ENCODE measurements at places on chromosomes 2 and 18.

GRCh38 chr2:88828397-88829137, 137.1 kb downstream of the RPIA start:
- DNase-seq, result no peak

DNA sequence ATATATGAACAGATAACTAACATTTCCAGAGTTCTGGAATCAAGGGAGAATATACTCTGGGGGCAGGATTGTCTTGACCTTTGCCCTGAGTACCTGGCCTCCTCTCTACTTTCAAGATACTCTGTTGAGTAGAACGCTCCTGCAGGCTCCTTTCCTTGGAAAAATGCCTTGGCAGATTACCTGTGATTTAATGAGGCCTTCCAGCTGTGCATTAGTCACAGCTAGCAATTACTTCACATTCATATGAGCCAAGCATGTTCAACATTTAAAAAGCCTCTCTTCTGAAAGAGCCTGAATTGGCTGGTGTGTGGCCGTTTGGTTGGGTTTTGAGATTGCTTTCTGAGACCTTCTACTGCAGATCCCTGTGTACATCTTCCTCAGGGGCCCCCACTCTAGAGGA, 142.2 kb downstream of the PLCL1 start:
- DNase-seq, result no peak

GRCh38 chr2:212364112-212364985, 174.3 kb downstream of the ERBB4 start:
- DNase-seq, result no peak

- no peak for DNase-seq
Measured at GRCh38 chr2:38720613-38721241, 30.4 kb downstream of the SRSF7 start.

- no peak for DNase-seq
Measured at GRCh38 chr18:76619621-76620315, 124.7 kb upstream of the ZNF516 start.

- DNase-seq, result no peak
Measured at GRCh38 chr2:55986001-55986400, 62.4 kb upstream of the EFEMP1 start.

GRCh38 chr2:32522770-32523169, 105.1 kb upstream of the TTC27 start:
- no peak for DNase-seq

DNA sequence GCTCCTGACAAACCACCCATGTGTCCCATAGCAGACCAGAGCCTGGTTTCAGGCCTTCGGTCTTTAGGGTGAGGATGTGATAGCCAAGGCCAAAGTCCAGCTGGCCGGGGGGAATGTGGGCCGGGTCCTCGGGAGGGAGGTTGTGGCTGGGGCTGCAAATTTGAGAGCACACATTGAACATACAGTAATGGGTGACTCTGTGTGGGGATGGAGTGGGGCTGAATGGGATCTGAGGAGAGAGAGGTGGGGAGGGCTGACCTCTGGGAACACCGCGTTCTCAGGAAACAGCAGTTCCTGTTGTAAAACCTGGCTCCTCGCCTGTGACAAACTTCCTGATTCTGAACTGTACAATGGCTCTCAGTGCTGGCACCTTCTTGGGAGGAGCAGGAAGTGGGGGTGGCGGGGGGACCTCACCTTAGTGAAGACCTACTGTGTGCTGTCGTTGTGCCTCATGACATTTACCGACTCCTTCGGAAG, 48.8 kb downstream of the MCFD2 start:
- DNase-seq, result no peak

DNA sequence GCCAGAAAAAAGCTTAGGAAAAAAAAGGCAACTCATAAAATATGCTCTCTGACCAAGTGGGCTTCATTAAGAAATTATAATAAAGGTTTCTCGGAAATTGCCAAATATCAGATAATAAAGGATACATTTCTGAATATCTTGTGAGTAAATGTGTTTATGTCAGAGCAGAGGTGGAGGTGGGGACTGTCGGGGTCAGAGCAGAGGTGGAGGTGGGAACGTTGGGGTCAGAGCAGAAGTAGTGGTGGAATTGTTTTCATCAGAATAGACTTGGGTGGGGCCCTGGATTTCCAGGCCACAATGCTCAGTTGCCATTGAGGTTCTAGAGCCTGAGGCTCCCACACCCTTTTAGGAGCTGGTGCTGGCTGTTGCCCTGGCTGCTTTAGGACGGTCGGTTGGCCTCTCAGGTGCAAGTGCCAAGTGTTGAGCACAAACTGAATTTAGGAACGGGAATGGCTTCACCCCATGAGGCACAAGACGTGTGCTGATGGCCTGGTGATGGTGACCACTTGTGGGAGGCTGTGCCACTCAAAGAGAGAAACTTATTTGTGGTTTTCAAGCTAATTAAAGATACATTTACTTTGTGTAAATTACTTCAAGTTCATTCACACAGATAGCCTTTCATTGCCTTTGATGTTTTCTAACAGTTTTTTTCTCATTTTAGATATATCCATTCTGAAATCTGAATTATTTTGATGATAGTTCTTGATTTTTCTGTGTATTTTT, 131.5 kb downstream of the ATP9B start:
- DNase-seq, result peak; percentile 37

GRCh38 chr18:75074196-75075015, 134.5 kb downstream of the PTGR3 start:
- DNase-seq, result no peak

- no peak for DNase-seq
Measured at GRCh38 chr2:152537081-152537651, 180.1 kb downstream of the PRPF40A start.

DNA sequence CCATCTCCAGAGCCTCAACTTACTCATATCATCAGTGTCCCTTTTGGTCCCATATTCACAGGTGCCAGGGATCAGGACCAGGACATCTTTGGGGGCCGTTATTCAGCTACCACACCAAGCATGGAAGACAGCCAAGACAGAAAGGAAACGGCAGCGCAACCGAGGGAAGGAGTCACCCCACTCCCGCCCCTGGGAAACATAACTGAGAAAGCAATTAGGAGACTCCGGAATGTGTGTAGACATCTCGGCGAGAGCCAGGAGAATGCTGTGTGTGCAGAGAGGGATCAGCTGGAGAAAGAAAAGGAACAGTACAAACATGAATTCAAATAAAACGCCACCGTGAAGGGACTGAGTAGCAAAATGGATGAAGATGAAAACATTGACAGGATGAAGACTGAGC, 13.4 kb upstream of the BOK start:
- DNase-seq, result no peak

- peak; percentile 48 for DNase-seq
Measured at GRCh38 chr2:106142683-106143082, 51.4 kb downstream of the UXS1 start.

- no peak for DNase-seq
Measured at GRCh38 chr18:5451150-5451549, 92.6 kb downstream of the EPB41L3 start.

- no peak for DNase-seq
Measured at GRCh38 chr18:74114116-74114515, 33.5 kb downstream of the FBXO15 start.

- DNase-seq, result no peak
Measured at GRCh38 chr2:182259629-182260150, 167.1 kb downstream of the PDE1A start.

DNA sequence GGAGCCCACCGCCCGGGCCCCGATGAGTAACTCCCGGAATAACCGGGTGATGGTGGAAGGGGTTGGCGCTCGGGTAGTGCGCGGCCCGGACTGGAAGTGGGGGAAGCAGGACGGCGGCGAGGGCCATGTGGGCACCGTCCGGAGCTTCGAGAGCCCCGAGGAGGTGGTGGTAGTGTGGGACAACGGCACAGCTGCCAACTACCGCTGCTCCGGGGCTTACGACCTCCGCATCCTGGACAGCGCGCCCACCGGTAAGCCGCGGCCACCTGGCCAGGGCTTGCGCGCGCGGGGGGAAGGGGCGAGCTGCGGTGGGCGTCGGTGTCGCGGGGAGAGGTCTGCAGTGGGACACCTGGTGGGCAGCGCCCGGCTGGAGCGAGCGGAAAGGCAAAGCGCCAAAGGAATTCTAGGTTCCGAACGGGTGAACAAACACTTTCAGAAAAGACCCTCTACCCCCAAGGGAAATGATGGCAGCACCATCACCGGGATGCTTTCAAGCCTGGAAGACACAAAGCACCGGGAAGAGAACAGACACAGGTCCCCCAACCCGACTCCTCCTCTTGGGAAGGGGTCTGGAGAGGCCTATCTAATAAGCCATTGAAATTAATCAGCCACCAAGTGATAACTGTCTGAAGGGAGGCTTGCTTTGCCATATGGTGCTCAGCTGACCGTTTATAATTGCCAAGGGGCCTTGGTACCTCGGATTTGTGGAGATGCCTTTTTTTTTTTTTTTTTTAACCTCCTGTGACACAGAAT, 1.1 kb downstream of the MIB1 start:
- DNase-seq, result no peak

DNA sequence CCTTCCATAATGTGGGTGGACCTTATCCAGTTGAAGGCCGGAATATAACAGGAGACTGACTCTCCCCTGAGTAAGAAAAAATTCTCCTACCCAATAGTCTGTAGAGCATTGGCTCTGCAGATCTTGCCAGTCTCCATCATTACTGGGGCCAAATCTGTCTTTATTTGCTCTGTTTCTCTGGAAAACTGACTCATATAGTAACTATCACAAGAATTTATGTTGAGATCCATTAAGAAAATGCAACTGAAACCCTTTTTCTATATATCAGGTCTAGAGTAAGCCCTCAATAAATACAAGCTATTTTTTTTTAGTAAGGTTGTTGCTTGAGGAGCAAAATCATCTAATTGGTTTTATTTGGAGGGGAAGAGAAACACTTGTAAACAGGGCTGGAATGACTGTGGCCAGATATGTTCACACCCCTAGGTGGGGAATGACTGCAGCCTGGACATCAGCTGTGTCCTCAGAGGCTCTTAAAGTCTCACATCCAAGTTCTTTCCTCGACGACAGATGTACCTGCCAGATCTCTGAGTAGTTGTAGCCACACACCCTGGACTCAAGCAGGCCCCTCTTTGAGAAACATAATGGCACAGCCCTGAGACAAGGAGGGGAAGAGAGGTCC, 339.7 kb downstream of the TNS1 start:
- DNase-seq, result no peak

GRCh38 chr2:11344956-11345677, 681 bp upstream of the ROCK2 start:
- no peak for DNase-seq

- DNase-seq, result no peak
Measured at GRCh38 chr2:49265471-49265870, 111.2 kb upstream of the FSHR start.

GRCh38 chr18:3139406-3139805, 80.4 kb downstream of the MYOM1 start:
- DNase-seq, result no peak

- DNase-seq, result no peak
Measured at GRCh38 chr2:23427976-23428375, 43.0 kb downstream of the KLHL29 start.

GRCh38 chr2:173851141-173851641, 114.0 kb downstream of the SP3 start:
- no peak for DNase-seq

GRCh38 chr18:79755496-79756142, 42.1 kb upstream of the KCNG2 start:
- DNase-seq, result no peak

DNA sequence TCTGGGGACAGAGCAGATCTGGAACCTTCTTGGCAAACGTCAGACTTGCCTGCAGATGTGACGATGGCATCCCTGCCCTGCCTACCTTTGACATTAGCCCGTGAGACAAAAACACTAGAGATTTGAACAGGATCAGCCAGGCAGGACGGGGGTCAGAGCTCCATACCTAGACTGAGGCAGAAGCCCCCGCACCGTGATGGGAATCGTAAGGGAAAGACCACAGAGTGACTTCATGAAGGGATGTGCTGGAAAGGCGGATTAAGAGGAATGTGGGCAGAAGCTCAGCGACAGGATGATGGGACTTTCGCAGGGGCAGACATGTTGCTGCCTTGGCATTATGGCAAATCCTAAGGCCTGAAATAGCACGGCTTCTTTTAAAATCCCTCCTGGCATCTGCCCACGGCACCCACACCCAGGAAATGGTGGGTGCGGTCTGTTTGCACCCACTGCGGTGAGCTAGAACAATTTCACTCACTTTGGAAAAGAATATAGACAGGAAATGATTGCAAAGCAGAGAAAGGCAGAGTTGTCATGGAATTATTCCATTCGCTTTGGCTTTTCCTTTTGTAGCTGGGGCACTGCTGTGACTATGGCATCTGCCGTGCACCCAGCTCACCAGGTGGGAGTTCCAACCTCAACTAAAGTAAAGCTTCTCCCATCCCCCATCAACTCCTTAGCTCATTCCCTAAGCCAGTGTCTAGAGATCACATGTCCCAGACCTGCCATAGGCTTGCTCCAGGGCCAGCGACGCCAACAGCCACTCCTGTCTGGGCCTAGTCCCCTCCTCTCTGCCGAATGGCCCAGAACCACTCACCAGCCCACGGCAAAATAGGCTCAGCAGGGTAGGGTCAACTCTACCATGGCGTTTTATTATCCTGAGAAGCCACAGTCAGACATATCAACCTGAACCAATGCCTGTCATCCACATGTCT, 112.7 kb upstream of the NPAS2 start:
- no peak for DNase-seq

DNA sequence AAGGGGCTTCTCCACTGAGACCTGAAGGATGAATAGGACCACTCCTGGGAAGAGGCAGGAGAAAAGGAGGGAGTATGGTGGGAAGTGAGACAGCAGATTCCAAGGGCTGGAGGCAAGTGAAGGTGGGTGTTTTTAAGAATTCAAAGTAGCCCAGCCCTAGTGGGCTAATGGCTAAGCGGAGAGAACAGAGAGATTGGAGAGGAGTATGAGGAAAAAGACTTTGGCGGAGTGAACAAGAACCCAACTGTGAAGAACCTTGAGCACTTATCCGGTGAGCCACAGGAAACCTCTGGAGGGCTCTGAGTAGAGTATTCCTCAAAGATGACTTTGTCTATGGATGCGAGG, 142.6 kb downstream of the COPS8 start:
- no peak for DNase-seq

GRCh38 chr2:144467502-144468137, 52.3 kb downstream of the ZEB2 start:
- no peak for DNase-seq

DNA sequence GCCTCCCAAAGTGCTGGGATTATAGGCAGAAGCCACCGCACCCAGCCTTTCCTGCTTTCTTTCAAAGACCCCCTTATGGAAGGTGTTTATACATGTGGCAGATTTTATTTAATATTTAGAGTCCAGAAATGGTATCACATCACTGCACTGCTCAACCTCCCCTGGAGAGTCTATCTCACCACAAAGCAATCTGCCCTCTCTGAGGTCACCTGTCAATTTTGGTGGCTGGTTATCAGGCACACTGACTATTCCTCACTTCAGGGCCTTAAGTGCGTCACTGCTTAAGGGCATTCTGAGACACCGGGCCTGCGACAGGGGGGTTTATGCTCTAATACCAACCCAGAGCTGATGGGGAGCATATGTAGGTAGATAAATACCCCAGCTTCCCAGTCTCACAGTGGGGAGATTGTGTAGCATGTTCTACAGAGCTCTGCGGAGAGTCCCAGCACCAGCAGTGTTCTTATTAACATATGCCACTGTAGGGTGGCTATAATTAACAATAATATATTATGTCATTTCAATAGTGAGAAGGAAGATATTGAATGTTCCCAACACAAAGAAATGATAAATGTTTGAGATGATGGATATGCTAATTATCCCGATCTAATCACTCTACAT, 42.7 kb upstream of the ZDBF2 start:
- no peak for DNase-seq
